ENCODE measurements at places on chromosomes 13 and 19.

GRCh38 chr13:28494778-28495537 lies at the start of gene FLT1:
Gene FLT1 (minus strand): TSS chr13:28495128. CDS start chr13:28494843, 285 bp downstream.
- DNase-seq, result peak; percentile 27

- no peak for DNase-seq
Observed at GRCh38 chr13:91644806-91645205, 246.4 kb downstream of the GPC5 start.

GRCh38 chr19:33273881-33274662 lies 28.3 kb downstream of the CEBPA start:
- DNase-seq, result no peak

DNA sequence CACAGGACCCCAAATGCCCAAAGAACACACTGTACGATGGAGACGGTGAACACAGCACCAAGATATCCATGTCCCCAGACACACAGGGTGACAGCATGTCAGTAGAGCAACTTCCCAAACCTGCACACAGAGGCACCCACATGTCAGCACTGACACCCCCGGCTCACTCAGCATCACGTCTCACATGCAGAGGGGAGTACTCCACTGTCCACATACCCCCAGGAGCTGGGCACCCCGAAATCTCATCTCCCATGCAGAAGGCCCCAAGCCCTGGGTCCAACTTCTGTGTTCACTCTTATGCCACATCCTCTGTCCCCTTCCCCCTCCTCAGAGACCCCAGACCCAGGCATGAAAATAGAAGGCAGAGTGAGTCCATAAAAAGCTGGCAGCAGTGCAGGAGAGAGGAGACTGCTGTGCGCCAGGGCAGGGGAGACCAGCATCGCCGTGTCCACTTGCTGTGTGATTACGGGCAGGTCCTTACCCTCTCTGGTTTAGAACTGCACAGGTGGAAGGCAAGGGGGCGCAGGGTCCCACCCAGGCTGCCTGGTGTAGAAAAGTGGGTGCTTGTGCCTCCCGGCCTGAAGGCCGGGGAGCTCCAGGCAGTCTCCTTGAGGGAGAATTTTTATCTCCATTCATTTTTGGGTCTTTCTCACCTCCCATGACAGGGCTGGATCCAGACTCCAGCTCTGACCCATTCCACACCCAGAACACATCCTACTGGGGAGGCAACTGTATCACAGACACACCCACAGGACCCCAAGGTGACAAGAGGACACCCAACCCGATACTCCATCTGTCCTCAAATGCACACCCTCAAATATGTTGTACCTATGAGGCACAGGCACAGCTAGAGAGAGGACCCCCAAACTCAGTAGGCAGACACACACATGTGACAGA lies 17.0 kb downstream of the ERFL start:
- no peak for DNase-seq

DNA sequence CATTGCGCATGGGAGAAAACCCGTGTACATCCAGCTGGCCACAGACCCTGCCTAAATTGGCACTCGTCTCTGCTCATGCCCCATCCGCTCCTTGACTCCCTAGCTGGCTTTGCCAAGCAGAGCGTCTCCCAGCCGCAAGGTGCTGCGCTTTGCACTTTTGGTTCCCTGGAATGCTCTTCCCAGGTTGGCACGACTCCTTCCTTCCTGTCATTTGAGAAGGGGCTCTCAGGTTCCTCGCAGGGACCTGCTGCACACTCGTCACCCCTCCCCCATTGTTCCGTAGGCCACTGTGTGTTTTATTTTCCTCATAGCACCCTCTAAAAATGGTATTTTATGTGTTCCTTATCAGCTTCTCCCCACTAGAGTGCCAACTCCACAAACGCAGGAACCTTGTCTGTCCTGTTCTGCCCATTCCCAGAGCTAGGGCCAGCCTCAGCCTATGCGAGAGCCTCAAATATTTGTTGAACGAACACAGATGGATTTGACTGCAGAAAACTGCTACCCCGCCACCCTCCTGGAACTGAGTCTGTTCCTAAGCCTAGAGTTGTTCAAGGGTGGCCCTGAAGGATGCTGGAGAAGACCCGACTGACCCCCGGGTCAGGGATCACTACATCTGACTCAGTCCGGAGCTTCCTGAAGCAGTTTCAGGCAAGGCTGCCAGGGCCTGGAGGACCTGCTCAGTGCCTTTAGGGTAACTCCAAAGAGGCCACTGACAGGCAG lies 8.4 kb upstream of the CEBPA start:
- no peak for DNase-seq

- no peak for DNase-seq
Observed at GRCh38 chr19:10544242-10544752, 593 bp downstream of the ATG4D start.

- DNase-seq, result no peak
Observed at GRCh38 chr19:44282846-44283245, 22.0 kb downstream of the ZNF235 start.

- DNase-seq, result no peak
Observed at GRCh38 chr13:89610331-89610730, 1737.2 kb upstream of the MIR17HG start.

DNA sequence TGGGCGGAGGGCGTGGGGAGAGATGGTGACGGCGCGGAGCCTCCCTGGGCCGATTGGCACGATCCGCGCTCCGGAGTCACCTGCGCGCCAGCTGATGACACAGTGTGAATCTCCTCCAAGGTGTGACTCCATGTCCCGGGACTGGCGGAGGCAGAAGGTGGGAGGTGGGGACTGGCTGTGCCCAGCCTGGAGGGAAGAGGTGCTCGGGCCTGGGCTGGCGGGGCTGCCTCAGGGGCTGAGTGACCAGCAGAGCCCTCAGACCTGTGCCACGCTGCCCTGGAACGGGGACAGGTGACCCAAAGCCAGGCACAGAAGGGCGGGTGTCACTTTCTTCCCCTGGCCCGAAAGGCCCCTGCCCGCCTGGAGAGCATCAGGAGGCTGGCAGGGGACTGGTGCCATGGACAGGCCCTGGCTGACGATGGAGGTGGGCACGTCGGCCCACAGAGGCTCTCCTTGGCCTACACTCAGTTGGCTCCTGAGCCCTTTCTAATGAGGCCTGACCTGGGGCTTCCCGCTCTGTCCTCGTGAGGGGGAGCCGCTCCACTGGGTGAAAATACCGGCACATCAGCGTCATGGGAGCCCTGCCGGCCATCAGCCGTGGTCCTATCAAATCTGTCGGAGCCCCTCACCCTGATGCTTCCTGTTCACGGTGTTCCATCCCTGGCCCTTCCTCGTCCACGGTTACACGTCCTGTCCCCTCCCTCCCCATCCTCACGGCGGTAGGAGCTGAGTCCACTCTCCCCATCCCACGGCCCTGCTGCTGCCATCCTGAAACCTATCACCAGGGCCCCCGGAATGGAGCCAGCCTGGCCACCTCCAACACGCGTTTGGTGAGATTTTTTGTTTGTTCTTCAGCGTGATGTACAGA lies 75.6 kb downstream of the SPACA7 start:
- DNase-seq, result no peak

- DNase-seq, result no peak
Observed at GRCh38 chr19:13983213-13983889, 22.8 kb downstream of the RFX1 start.

GRCh38 chr13:66657165-66657881 lies 572.8 kb downstream of the PCDH9 start:
- DNase-seq, result peak; percentile 96

GRCh38 chr19:19738564-19738963 lies 5.7 kb upstream of the ZNF14 start:
- no peak for DNase-seq

DNA sequence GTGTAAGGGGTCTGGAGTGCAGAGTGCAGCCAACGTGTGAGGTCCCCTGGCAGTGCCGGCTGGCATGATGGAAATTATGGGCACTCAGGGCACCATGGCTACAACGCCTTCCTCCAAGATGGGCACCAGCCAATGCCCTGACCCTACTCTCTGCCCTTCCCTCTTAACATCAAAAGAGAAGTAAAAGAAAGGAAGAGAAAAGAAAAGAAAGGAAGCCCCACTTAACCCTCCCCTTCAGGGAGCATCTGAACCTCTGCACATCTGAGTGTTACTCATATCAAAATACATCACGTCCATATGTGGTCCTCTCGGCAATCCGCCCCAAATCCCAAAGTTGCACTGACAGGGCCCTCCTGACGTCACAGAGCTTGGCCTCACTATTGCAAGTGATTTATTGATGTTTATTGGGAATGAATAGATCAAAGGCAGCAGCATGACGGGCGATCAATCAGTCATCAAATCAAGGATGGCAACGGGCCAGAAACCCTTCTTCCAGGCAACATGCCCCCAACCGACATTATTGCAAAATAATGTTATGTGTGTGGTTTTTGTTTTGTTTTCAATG lies 1.3 kb downstream of the TSHZ3 start:
- DNase-seq, result no peak

DNA sequence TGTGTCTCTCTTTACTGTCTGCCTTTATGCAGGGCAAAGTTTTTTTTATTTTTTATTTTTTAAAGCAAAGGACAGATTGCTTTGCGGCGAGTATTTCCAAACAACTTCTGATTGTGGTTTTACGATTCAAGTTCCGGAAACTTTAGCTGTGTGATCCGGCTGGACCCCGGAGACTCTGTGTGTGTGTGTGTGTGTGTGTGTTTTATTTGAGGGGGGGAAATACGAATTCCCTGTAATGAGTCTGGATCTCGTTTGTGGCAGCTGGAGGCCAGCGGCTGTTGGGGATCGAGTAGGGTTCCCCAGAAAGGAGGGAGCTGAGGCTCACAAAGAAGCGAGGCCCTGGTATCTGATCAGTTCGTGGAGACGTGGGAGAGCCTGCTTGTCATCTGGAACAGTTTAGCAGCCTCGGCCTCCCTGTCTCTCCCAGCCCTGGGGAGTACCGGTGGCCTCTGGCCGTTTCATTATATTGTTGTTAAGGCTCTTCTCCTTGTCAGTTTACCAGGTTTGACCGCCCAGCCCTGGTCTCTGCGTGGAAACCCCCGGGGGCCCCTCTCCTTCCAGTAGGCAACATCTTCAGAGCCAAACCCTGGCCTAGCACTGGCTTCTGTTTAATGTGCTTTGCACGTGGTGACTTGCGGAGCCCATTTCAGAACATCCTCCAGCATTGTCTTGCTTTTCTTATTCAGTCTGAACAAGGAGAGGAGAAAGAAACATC lies 1.3 kb downstream of the FARP1 start:
- DNase-seq, result no peak

DNA sequence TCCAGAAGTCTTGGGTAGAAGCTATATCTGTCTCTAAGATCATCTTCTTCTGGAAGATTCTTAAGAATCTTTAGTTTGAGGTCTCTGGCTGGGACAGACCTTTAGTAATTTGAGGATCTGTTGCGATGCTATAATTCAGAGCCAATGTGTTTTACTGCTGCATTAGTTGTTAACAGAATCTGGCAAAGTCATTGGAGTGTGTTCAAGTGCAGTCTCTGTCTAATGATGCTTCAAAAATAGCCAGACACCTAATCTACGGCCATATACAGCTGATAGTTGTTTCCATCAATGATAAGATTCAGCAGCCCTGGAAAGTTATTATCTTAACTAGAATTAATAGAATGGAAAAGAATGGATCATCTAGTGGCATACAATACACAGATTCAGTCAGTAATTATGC lies 72.6 kb downstream of the CDK8 start:
- DNase-seq, result no peak

- DNase-seq, result no peak
Observed at GRCh38 chr13:39930544-39931444, 275.3 kb downstream of the COG6 start.

DNA sequence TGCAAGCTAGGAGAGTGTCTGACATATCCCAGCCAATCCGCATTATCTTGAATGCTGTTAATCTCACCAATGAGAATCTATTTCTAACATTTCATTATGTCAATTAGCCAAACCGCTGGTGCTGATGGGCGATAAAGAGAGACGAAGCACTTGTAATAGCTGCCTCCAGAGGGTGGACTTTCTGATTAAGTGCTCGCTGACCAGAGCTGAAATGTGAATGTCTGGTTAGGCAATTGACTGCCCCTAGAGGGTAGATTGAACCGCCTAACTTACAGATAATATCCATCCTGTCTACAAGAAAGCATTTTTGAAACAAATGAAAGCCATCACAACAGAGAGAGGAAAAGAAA lies 552 bp upstream of the GRWD1 start:
- peak; percentile 96 for DNase-seq

DNA sequence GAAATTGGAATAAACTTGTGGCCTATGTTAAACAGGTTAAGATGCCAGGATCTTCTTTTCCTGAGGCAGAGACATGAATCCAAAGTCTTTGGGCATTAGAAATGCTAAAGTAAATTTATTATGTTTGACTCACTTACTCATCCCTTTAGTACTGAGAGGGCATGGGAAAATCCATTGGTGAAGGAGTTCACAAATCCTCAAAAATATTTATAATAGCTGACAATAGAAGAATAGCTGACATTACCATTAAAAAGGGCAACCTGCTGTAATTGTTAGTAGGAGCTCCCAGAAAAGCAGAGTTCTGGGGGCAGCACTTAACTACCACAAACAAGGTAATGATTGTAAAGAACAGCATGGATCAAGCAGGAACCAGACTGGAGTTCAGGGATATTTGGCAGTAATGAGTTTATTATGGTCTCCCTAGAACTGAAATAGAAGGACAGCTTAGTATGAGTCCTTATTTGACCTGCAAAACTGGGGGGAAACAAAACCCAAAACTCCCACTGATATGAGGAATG lies 285.8 kb upstream of the KLHL1 start:
- DNase-seq, result no peak

DNA sequence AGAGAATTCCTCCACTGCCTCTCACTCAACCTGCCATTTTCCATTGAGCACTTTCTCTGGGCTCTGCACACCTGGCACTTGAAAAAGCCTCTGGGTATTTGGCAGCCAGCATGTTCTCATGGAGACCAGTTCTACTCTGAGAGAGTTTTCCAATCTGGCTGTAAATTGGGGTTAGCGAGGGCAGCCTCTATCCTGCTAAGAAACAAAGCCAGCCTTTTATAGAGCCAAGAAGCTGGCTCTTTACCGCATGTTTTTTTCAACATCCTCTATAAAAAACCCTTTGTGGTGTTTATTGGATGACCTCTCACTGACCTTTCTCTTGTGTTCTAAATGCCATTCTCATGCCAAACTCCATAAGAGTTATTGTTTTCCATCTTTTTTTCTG lies 52.6 kb upstream of the RCBTB2 start:
- DNase-seq, result no peak

DNA sequence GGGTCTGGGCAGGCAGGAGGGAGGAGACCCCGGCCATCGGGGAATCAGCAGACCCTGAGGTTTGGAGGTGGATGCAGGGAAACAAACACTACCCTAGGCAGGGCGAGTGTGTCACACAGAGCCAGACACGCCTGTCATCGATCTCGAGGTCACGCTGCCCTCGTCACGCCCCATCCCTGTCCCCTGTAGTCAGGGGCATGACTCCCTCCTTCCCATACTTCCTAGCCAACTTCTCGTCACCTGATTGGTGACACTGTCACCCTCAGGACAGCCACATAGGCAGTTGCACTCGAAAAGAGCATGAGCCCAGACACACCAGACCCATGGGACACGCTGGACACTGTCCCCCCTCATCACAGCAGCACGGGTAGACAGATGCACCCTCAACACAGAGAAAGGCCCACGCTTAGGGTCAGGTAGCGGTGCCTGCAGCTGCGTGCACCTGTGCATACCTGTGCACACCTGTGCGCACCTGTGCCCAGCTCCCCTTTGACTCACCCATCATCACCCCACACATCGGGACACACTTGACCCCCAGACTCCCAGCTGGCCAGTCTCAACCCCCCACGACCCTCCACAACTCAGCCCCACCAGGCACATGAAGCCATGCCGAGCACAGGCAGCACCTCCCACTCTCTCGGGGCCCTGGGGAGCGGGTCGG lies 11.9 kb downstream of the CILP2 start:
- no peak for DNase-seq

GRCh38 chr13:108086678-108087077 lies 128.7 kb downstream of the LIG4 start:
- no peak for DNase-seq

- no peak for DNase-seq
Observed at GRCh38 chr19:42121656-42122069, 10.6 kb downstream of the POU2F2 start.
